ENCODE measurements at places on chromosomes 2 and 18. TPM values are rescaled to one million over a fixed set of nuclear protein-coding genes. Genes with fewer than 3 reads are reported as not detected.
A peak's percentile ranks its signal among the peaks of the same experiment; 100 is the strongest.

GRCh38 chr2:162069267-162069903 is 4.6 kb downstream of the DPP4 start:
- H3K27me3 ChIP-seq = no peaks in the 10 kb centered on the region
- no peak for DNase-seq
- no peak overlapping the region for H3K4me3 ChIP-seq
- peaks cover 60% of the 10 kb centered on the region for H3K4me1 ChIP-seq
- H3K27ac ChIP-seq = peak overlapping the region; percentile 85

DNA sequence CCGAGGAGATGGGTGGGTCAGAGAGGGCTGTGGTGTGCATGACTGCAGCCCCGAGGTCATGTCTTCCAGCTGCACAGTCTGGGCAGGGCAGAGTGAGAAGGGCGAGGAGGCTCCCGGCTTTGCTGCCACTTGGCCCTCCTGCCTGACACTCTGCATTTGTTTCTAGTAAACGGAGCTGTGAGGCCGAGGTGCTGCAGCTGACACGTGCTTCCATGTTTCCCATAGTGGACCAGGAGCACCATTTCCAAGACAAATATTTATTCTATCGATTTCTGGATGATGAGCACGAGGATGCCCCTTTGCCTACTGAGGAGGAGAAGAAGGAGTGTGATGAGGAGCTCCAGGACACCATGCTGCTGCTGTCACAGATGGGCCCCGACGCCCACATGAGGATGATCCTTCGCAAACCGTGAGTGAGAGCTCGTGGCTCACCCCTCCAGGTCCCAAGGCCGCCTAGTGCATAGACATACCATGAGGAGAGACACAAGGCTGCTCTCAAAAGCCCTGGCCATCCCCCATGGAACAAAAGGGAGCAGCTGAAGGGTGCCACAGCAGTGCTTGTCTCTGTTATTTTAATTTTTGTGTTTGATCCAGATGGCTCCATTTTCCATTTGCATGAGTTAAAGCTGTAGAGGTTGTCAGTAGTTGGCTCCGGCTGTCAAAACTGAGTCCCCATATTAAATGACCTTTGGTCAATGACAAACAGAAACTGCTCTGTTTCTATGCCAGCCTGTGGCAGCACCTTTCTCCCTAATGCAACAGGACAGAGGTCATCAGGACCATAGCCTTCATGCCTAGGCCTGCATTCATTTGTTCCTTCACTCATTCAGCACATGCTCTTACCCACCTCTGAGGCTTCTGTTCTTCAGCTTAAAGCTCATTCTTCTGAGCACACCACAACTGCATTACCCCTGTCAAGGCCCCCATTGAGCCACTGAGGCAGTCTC is 108.3 kb upstream of the MAP3K20 start:
- no peak for DNase-seq
- H3K4me3 ChIP-seq = peak overlapping the region; percentile 8
- peak overlapping the region; percentile 72 for H3K27ac ChIP-seq

GRCh38 chr2:177433402-177433801 is 40.8 kb downstream of the AGPS start:
- no peak overlapping the region for H3K27ac ChIP-seq
- peaks cover 35% of the 10 kb centered on the region for H3K36me3 ChIP-seq

DNA sequence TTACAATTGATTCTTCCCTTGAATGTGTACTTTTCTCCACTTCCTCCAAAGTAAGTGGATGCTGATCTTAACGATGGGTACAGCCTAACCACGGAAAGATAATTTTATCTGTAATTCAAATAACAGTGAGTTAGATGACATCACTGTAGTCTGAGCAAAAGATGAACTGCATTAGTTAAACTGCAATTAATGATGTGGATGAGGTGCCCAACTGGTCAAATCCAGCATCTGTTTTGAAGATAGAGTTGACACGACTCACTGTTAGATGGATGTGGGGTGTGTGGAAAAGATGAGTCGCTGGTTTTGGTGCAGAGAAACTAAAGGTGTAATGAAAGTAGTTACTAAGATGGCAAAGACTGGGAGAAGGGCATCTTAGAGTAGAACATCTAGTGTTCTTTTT is 270.5 kb upstream of the MEIS1 start:
- no peak for DNase-seq
- H3K27me3 ChIP-seq = no peaks in the 10 kb centered on the region
- no peak overlapping the region for H3K27ac ChIP-seq
- H3K4me1 ChIP-seq = no peaks in the 10 kb centered on the region
- H3K4me3 ChIP-seq = no peak overlapping the region
- H3K36me3 ChIP-seq = no peaks in the 10 kb centered on the region

DNA sequence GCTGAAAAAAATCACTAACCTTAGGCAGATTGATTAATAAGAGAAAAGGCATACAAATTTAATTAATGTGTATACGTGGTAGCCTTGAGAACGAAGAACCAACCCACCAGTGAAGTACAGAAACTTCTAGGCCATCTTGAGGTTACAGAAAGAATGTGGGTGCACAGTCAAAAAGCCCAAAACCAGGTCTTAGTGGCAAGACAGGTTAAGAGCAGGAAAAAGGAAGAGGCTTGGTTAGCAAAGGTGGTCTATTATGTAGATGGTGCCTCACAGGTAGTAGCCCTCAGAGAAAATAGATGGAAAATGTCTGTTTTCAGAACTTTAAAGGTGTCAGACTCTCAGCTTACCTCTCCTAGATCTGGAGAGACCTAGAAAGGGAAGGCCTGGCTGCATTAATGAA is 22.0 kb upstream of the SLC35G4 start:
- DNase-seq = no peak
- no peaks in the 10 kb centered on the region for H3K4me1 ChIP-seq
- no peak overlapping the region for H3K4me3 ChIP-seq
- no peaks in the 10 kb centered on the region for H3K36me3 ChIP-seq

GRCh38 chr2:43034242-43034619 is 192.2 kb downstream of the ZFP36L2 start:
- peaks cover 19% of the 10 kb centered on the region for H3K4me1 ChIP-seq
- no peak overlapping the region for H3K27ac ChIP-seq
- no peaks in the 10 kb centered on the region for H3K27me3 ChIP-seq
- H3K36me3 ChIP-seq = no peaks in the 10 kb centered on the region
- DNase-seq = no peak

DNA sequence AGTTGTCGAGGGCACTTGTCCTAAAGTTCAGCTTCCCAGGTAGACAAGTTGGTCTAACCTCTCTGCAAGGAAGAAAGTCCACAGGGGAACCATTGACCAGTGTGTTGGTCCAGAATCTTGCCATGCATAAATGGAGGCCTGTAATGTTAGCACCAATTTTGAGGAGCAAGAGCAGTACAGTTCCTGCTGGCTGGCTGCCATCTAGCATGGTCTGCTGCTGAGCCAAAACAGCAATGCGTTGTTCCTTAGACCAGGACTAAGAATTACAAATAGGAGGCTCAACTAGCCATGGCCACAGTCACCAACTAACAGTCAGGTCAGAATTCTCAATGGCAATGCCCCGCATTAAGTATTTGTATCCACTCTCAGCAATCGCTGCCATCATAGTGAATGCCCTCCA is 72.8 kb upstream of the WIPF1 start:
- H3K4me1 ChIP-seq = peaks cover 44% of the 10 kb centered on the region
- DNase-seq = peak; percentile 29
- no peaks in the 10 kb centered on the region for H3K27me3 ChIP-seq
- H3K36me3 ChIP-seq = peaks cover 24% of the 10 kb centered on the region
- H3K4me3 ChIP-seq = no peak overlapping the region

GRCh38 chr2:68878753-68879152 is 7.6 kb upstream of the BMP10 start:
- no peak overlapping the region for H3K27ac ChIP-seq
- peaks cover 11% of the 10 kb centered on the region for H3K4me1 ChIP-seq
- no peak for DNase-seq
- H3K27me3 ChIP-seq = peaks cover 87% of the 10 kb centered on the region

DNA sequence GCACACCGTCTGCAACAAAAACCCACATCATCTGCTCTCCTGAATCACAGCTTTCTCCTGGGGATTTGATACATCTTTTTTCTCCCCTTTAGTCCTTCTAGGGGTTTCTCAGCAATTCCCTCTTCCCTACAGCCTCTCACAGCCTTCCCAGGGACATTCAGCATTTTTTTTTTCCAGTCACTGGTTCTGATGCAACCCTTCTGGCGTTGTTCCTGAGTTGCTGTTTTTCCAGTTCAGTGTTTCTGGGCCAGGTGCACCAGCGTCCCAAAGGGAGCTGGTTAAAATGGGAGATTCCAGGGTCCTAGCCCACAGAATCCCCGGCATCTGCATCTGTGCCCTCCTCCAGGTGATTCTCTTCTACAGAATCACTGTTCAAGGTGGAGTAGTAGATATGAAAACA is 36.1 kb downstream of the ADCY3 start:
- H3K4me3 ChIP-seq = no peak overlapping the region
- peak overlapping the region; percentile 42 for H3K27ac ChIP-seq
- peaks cover 23% of the 10 kb centered on the region for H3K4me1 ChIP-seq
- no peaks in the 10 kb centered on the region for H3K27me3 ChIP-seq

DNA sequence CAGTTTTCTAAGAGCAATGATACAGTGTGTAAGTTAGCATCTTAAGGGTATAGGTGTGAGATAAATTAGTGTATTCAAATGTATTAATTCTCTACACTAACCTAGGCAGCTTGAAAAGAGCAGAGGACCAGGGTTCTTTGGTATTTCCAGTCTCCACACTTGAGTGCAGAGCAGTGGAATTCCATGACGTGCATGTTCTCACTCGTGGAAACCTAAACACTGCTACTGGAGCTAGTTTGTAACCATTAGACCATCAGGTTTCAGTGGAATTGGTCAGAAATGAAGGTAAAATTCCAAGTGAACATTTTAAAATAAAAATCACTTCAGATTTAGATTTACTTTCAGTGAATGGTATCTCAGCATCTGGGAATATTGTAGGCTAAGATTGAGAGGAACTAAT is 9.0 kb downstream of the SPTBN1 start:
- peaks cover 5% of the 10 kb centered on the region for H3K36me3 ChIP-seq
- no peak overlapping the region for H3K4me3 ChIP-seq
- DNase-seq = no peak
- peaks cover 97% of the 10 kb centered on the region for H3K4me1 ChIP-seq
- no peaks in the 10 kb centered on the region for H3K27me3 ChIP-seq
- H3K27ac ChIP-seq = peak overlapping the region; percentile 99

DNA sequence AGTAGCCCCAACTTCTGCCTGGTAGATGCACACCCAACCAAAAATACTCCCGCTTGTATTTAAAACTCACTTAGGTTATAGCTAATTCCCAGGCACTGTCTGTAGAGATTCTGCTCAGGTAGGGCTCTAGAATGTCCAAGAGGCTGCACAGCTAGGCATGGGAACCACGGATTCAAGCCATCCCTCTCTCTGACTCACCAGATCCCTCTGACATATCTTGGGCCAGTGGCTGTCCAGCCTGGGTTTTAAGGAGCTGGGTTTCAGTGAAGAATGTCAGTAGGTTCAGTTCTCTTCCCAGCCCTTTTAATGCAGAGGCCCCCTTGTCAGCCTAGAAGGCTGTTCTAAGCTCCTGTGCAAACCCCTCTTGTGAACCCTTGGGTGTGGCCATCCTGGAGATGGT is 15.9 kb upstream of the IL1R1 start:
- H3K4me1 ChIP-seq = peaks cover 6% of the 10 kb centered on the region
- no peaks in the 10 kb centered on the region for H3K36me3 ChIP-seq
- H3K27me3 ChIP-seq = no peaks in the 10 kb centered on the region
- no peak overlapping the region for H3K27ac ChIP-seq

DNA sequence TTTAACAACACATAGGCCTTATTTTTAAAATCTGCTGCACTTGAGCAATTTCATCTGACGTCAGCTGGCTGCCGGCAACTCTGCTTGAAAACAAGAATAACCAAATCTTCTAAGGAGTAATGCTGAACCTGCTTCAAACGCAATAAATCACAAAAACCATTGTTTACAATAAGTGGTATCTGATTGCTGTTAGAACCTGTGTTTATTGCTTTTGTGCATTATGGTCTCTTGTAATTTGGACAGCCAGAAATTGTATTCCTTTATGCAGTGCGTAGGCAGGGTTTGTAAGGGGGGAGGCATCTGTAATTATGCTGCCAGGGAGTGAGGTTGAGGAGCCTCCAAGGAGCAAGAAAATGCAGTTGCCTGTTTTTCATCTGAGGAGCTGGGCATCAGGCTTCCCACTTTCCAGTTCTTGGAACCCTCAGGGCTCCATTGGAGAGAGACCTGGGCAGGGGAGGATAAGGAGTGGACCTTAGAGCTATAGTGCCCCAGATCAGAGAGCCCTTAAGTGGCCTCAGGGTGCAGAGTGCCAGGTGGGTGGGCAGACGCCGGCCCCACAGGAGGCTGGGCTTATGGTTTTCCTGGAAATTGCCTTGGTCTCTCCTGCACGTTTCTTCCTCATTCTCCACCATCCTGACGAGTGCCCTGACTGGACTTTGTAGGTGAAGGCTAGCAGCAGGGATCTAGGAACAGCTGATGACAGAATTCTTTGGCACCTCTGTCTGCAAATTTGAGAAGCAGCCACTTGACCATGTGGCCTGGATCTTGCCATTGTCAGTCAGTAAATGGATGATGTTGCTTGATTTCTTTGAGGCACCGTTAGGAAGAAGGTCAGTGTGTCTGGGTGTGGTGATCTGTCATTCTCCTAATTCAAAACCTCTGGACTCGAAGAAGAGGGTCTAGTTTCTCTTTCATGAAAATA is 129.2 kb downstream of the KLHL29 start:
- no peak overlapping the region for H3K27ac ChIP-seq
- peaks cover 81% of the 10 kb centered on the region for H3K27me3 ChIP-seq
- DNase-seq = no peak
- H3K36me3 ChIP-seq = no peaks in the 10 kb centered on the region
- H3K4me3 ChIP-seq = no peak overlapping the region

DNA sequence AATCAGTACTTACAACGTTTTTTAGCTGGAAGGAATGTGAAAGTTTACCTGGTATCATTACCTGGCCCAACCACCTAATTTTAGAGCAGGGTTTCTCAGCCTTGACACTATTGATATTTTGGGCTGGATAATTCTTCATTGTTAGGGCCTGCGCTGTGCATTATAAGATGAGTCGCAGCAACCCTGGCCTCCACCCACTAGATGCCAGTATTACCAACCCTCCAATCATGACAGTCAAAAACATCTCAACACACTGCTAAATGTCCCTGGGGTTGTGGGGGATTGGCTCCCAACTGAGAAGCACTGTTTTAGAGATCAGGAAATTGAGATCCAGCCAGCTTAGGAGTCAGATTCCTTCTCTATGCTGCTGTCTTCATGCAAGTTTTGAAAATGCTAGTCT is 265.3 kb upstream of the TCF4 start:
- DNase-seq = no peak
- no peak overlapping the region for H3K4me3 ChIP-seq
- no peaks in the 10 kb centered on the region for H3K4me1 ChIP-seq
- no peaks in the 10 kb centered on the region for H3K36me3 ChIP-seq
- H3K27me3 ChIP-seq = no peaks in the 10 kb centered on the region

- no peak overlapping the region for H3K4me3 ChIP-seq
- no peak overlapping the region for H3K27ac ChIP-seq
- peaks cover 6% of the 10 kb centered on the region for H3K36me3 ChIP-seq
- H3K27me3 ChIP-seq = no peaks in the 10 kb centered on the region
- H3K4me1 ChIP-seq = no peaks in the 10 kb centered on the region
- DNase-seq = no peak
These were observed 156.1 kb upstream of the NFATC1 start for GRCh38 chr18:79239631-79240030.

GRCh38 chr2:228507231-228507824 is 325.8 kb upstream of the SPHKAP start:
- DNase-seq = no peak
- no peak overlapping the region for H3K27ac ChIP-seq
- no peak overlapping the region for H3K4me3 ChIP-seq
- no peaks in the 10 kb centered on the region for H3K27me3 ChIP-seq

Gene AGXT
- total RNA-seq = not detected

Gene NT5C1B
- total RNA-seq = not detected

Gene ELAC1
- 5.2 TPM for total RNA-seq

Gene UGT1A6
- total RNA-seq = not detected

Gene SERPINB2
- not detected for total RNA-seq

Gene GPR39
- not detected for total RNA-seq

Gene REG1B
- total RNA-seq = not detected

Gene ABCG5
- total RNA-seq = not detected

Gene SLC11A1
- total RNA-seq = 6.4 TPM
